ENCODE measurements at places on chromosomes 4 and X.

- DNase-seq, result no peak
Measured at GRCh38 chr4:158809611-158810486, 41.0 kb downstream of the FNIP2 start.

DNA sequence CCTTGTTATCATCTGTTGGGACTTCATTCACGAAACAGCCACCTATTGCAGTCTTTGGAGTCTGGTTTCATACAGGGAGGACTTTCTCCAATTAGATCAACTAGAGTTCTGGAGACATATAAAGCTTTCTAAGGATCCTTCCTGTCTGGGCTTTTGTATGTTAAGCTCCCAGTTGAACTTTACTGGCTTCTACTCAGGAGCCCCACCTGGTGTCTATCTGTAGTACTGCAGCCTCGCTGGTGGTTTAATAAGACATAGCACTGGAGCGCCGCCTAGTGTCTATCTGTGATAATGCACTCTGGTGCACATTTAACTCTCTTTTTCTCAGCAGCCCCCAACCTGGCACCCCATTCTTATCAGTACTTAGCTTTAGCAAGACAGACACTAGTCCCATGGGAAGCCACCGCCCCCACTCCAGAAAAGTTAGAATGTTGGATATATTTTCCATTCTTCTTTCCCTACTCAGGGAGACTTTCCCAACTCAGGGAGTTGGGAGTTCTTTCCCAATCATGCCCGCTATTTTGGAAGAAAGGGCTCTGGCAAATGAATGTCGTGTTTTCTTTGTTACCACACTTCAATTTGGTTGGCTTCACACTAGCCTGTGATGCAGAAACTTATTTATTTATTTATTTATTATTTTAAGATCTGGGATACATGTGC, 36.9 kb upstream of the SYTL4 start:
- peak; percentile 94 for DNase-seq

DNA sequence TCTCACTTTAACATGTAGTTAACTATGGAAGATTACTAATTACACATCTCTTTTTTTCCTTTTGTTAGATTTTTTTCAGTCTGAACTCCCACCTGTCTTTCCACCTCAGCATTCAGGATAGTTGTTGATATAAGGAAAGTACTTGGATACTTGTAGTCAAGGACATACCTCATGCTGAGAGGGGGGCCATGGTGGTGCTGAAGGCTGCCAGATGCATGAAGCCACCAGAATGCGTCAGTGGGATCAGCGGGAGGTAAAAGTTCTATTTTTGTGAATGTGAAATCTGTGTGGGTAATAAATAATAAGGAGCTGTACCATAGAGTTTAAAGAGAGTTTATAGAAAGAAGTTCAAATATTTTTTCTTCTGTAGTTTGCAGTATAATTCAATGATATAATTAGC, 13.1 kb upstream of the NDST4 start:
- DNase-seq, result no peak

DNA sequence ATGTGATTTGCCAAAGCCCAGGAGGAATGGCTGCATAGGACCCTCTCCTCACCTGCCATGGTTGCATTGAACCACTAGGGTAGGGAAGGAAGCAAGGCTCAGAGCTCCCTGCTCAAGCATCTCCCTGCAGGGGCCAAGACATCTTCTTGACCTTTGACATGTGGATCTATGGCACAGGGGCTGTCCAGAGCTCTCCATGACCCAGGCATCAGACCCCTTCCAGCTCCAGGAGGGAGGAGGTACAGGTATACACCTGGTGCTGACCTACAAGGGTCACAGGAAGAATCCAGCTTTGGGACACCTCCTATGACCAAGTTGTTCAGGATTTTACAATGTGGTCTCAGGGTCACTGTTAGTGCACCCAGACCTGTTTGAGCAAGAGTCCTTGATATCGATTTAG, 23.2 kb upstream of the ASMTL start:
- peak; percentile 12 for DNase-seq

DNA sequence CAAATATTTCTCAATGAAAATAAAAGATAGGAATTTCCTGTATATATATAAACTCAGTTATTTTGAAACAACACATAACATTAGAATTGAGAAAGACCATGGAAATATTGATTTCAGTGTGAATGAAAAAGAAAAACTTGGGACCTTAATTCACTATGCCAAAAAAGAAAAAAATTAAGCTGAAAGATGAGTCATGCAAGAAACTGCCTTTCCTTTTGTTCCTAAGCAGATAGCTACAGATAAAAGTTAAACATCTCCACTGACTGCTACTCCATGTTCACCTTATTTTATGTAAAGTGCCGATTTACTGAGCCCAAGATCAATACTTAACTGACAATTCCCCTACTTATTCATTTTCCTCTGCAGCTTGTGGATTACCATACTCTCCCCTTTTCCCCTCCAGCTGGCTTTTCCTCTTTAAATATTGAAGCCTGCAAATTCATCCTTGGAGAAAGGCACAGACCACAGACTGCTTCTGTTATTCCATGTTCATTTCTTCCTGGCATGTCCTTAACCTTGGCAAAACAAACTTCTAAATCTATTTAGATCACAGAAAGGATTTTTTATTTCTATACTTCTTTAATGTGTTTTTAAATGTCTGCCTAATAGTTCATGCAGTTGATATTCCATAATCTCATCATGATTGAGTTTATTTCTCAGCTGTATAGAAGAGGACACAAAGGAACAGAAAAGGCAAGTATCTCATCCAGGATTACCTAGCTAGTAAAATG, 40.5 kb upstream of the YTHDC1 start:
- DNase-seq, result no peak

- DNase-seq, result no peak
Measured at GRCh38 chr4:76723924-76724323, 174.0 kb downstream of the SOWAHB start.

GRCh38 chr4:3362431-3363287, 69.8 kb downstream of the RGS12 start:
- DNase-seq, result no peak

DNA sequence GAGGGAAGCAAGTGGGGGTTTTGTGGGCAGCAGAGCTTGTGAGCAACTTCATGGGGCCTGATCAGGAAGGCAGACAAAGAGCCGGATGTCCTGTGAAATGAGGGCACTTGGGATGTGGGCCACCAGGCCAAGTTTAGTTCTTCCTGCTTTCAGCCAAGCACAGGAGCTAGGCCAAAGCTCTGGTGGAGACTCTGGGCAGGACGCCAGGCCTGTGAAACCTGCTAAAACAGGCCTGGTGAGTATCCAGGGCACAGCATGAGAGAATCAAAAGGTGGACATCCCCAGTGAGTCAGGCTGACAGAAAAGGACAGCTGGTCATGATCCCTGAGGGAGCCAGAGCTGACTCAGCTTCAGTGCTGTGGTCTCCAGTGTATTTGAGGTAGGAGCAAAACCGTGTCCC, 95.7 kb downstream of the NPNT start:
- no peak for DNase-seq

GRCh38 chr4:47068986-47069385, 37.6 kb downstream of the GABRB1 start:
- no peak for DNase-seq

GRCh38 chr4:19961091-19961490, 290.6 kb upstream of the SLIT2 start:
- no peak for DNase-seq

DNA sequence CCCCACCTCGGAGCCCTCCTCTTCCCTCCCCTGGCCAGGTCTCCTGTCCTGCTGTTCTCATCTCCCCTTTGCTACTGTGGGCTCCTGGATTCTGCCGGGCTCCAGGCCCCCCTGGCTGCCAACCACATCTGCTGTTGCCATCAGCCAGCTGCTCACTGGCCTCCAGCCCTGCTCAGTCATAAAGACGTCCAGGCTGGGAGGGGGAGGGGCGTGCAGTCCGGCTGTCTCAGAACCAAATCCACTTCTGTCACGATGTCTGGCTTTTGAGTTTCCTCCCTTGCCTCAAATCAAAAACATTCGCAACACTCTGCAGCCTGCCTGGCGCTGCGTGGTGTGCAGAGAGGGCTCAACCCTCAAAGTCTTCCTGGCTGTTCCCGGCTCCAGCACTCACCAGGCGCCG, 7.1 kb downstream of the RASL11B start:
- DNase-seq, result no peak

DNA sequence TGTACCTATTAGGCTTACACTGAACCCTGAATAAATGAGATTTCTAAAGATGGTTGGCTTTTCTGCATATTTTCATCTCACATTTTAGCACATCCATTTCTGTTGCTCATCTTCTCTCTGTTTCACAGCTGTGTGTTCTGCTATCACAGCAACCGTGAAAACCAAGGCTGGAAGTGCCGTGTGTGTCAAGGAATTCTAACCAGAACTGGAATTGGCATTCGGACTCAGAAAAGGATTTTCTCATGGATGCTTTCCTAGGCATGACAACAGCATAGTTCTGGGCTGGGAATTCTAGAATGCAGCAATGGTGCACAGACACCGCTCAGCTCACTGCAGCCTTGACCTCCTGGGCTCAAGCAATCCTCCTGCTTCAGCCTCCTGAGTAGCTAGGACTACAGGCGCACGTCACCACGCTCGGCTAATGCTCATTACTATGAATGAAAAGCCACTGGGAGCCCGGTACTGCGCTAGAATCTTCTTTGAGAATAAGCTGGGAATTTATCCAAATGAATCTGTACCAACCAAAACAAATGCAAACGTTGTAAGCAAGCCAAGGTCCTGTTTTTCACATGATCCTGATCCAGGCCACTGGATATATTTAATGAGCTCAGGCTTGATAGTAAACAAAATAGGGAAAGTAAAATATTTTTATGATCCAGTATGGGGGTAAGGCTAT, 105.2 kb downstream of the RBM47 start:
- no peak for DNase-seq

DNA sequence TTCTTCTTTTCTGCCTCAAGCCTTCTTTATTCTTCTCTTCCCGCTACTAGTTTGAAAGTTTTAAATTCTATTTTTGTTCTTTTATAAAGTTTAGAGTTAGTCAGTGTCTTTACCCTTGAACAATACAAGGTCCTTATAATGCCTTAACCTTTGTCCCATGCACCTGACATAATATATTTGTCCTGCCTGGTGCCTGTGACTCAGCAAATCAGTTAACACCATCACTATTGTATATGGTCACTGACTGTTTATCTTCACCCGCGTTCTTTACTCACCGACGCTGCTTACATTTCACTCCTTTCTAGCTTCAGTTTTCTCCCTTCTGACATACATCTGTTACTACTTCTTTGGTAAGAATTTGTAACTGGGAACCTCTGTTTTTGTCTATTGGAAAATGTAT, 5.7 kb downstream of the SMIM20 start:
- no peak for DNase-seq

GRCh38 chrX:55521687-55522086, 32.0 kb upstream of the USP51 start:
- no peak for DNase-seq

DNA sequence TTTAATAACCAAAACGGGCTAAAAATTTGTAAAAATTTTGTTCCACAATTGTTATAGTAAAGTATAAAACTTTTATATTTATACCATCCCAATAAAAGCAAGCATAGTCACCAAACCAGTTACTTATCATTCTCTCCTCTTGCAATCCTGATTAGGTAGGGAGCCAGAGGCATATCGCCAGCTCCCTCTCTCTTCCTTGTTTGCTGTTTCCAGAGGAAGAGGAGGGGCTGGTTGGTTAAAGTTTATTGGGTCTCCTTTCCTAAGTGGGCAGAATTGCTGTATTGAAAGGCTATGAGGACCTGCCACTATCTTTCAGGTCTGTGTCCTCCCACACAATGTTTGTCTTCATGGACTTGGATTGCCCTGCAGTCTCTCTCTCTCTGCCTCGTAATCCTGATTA, 29.6 kb upstream of the BBS12 start:
- DNase-seq, result no peak

GRCh38 chrX:120727911-120728310, 98.1 kb upstream of the C1GALT1C1 start:
- no peak for DNase-seq

- no peak for DNase-seq
Measured at GRCh38 chr4:169841776-169842175, 84.0 kb upstream of the HPF1 start.

DNA sequence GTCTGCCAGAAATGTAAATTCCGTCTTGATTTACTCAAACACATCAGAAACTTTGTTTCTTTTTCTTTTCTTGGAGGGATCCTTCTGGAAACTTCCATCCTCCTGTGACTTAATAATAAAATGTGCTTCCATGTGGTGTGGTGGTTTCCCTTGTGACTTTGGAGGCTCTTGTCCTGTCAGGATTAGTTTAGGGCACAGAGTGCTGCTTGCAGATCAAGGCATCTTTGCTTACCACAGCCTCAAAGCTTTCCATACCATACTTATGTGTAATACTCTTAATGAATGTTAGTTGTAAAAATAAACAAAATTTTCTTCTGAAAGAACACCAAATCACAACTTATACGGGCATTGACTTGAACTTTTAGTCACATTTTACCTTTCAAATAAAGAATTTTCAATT, 27.4 kb downstream of the GBA3 start:
- no peak for DNase-seq

- no peak for DNase-seq
Measured at GRCh38 chr4:177569434-177569833, 127.2 kb upstream of the AGA start.

DNA sequence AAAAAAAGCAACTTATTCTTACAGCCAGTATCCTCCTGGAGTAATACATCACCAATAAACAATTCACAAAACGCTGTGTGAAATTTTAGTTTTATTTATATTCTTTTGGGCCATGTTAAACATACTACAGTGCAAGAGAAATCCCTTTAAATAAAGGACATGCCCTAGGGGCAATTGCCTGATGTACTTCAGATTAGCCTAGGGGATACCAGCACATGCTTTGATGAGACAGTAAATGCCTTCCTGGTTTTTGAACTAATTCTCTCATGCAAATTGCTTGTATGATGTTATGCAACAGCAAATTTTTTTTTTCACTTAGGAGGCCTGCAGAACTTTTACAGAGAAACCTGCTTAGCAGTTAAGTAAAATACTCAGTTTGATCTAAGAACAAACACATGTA, 711.9 kb upstream of the FRG1 start:
- no peak for DNase-seq

GRCh38 chr4:119627267-119628255, 1.0 kb downstream of the PDE5A start:
- peak; percentile 73 for DNase-seq

- DNase-seq, result peak; percentile 24
Measured at GRCh38 chr4:4864940-4865704, 5.7 kb downstream of the MSX1 start.

- peak; percentile 79 for DNase-seq
Measured at GRCh38 chr4:76067652-76068286, 6.7 kb upstream of the ART3 start.

- DNase-seq, result no peak
Measured at GRCh38 chr4:25171201-25171865, 11.1 kb upstream of the SEPSECS start.

- DNase-seq, result no peak
Measured at GRCh38 chr4:19417256-19417655, 834.4 kb upstream of the SLIT2 start.

- DNase-seq, result no peak
Measured at GRCh38 chr4:101953949-101954348, 163.4 kb downstream of the BANK1 start.

DNA sequence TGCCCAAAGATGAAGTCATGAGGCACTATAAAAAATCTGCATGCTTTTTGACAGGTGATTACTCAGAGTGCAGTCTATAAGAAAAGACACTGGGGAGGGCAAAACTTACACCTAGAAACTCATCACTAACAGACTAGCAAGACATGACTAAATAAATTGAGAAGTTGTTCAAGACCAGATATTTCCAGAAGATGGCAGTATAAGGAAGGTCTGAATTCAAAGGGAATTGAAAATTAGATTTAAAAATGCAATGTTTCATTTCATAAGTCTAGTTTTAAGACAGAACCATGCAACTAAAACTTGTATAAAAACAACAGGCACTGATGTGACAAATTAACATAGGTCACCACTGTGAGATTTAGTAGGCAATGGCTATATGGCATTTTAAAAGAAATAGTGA, 232.5 kb upstream of the POF1B start:
- DNase-seq, result no peak
